ENCODE measurements at places on chromosomes 2 and 18.

GRCh38 chr2:208315081-208315788 lies 49.2 kb downstream of the PIKFYVE start:
- DNase-seq = no peak

GRCh38 chr2:128595763-128596395 lies 277.2 kb upstream of the HS6ST1 start:
- DNase-seq = no peak

- peak; percentile 53 for DNase-seq
These were observed 51.4 kb downstream of the KIF5C start for GRCh38 chr2:148926291-148926961.

DNA sequence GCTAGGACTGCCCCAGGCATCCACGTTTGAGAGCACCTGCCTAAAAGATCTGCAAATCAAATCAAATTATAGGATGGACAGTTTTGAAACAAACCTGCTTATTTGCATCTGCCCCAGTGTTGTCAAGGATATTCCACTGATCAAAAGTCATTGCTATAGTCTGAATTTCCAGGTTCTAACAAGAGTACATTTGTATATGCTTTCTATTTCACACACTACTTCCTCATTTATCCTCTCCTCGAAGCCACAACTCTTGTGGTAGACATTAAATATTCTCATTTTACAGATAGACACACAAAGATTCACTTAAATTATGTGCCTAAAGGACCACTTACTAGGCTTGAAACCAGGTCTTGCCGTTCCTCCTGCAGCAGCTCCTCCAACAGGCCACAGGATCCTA lies 11.9 kb upstream of the TET3 start:
- DNase-seq = no peak

GRCh38 chr18:57833441-57834101 lies 30.5 kb upstream of the ATP8B1 start:
- peak; percentile 51 for DNase-seq

DNA sequence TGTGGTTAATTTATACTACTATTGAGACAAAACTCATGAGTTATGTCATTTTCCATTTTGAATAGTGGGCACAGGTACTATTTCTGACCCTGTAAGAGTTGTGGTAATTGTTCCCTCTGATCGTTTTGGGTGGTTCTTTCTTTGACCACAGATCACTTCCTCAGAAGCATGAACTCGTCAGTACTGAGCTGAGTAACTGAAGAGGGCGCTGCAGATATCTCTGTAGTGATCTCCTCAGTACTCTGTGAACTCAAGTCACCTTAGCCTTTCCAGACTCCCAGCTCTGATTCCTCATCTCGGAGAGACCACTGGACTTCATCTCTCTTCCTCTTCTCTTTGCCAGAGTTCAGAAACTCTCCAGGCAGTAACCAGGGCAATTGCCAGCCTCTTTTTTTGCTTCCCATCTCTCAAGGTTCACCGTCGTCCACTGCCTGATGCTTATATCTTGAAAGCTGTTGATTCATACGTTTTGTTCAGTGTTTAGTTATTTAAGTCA lies 9.4 kb upstream of the IL1RL1 start:
- DNase-seq = peak; percentile 84

- DNase-seq = no peak
These were observed 115.6 kb downstream of the SMAD7 start for GRCh38 chr18:48835119-48835518.

- no peak for DNase-seq
These were observed 1362.7 kb upstream of the CHAC2 start for GRCh38 chr2:52404866-52405265.

DNA sequence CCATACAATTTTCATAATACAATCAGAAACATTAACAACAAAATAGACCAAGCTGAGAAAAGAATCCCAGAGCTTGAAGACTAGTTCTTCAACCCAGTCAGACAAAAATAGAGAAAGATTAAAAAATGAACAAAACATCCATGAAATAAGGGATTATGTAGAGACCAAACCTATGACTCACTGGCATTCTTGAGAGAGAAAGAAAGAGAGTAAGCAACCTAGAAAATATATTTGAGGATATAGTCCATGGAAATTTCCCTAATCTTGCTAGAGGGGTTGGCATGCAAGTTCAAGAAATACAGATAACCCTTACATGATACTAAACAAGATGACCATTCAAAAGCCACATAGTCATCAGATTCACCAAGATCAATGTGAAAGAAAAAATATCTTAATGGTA lies 281.7 kb downstream of the CCDC85A start:
- DNase-seq = no peak

GRCh38 chr2:10916953-10917352 lies 5.2 kb downstream of the KCNF1 start:
- no peak for DNase-seq

DNA sequence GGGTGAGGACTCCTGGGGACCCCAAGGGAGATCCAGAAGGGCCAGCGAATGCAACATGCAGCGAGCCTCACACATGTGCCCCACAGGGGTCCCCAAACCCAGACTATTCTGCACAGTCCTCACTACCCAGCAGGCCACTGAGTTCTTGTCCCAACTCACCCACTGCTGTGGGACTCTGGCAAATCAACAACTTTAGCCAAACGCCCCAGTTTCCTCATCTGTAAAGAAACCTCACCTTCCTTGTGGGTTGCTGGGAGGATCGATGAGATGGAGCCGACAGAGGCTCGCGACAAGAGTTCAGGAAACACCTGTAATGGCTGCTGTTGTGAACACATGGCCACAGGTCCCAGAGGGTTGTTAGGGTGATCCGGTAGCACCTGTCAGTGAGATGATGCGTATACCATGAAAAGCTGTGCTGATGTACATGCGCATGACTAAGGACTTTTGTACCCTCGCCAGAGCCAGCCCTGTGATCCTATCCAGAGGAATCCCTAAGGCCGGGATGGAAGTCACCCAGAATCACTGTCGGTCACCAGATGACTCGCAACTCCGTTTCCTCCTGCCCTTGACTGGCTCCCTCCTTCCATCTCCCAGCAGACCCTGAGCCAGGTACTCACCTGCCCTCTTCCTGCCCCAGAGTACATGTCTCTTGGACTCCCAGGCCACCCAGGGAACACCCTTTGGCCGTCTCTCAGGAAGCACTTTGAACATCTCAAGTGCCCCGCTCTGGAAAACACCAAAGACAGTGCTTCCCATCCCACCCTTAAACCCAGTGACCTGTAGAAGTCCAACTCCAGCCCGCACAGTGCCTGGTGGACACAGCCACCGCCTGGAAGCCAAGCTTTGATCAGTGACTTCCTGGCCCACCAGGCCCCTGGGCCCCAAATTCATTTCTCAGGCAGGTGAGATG lies 103.3 kb upstream of the ID2 start:
- no peak for DNase-seq
